AG10803 (cell line): ENCODE measurements at places on chromosomes 7 and 10.

DNA sequence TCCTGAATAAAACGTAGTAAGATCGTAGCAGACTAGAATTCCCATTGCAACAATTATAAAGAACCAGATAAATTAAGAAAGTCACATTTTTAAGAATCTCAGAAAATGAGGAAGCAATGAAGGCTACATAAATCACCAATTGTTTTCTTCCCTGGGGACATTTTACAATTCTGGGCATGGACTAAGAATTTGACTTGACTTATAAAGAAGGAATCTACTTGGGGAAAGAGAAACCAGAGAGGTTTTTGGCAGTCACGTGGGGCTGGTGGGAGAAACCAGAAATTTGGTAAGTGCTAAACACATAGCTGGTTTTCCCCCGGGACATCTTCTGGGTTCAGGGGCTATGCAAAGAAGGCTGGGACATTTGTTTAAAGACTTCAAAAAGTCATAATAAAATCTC lies 109.8 kb upstream of the IL6 start:
- peak; percentile 88 for DNase-seq

- no peak for DNase-seq
These were observed 254.4 kb downstream of the ANKRD7 start for GRCh38 chr7:118478931-118479330.

- DNase-seq, result no peak
These were observed 1.1 kb downstream of the PSMA2 start for GRCh38 chr7:42930889-42931288.

GRCh38 chr10:77531441-77532001 lies 106.1 kb downstream of the KCNMA1 start:
- peak; percentile 79 for DNase-seq

- DNase-seq, result no peak
These were observed 69.7 kb upstream of the APBB1IP start for GRCh38 chr10:26368463-26368862.

DNA sequence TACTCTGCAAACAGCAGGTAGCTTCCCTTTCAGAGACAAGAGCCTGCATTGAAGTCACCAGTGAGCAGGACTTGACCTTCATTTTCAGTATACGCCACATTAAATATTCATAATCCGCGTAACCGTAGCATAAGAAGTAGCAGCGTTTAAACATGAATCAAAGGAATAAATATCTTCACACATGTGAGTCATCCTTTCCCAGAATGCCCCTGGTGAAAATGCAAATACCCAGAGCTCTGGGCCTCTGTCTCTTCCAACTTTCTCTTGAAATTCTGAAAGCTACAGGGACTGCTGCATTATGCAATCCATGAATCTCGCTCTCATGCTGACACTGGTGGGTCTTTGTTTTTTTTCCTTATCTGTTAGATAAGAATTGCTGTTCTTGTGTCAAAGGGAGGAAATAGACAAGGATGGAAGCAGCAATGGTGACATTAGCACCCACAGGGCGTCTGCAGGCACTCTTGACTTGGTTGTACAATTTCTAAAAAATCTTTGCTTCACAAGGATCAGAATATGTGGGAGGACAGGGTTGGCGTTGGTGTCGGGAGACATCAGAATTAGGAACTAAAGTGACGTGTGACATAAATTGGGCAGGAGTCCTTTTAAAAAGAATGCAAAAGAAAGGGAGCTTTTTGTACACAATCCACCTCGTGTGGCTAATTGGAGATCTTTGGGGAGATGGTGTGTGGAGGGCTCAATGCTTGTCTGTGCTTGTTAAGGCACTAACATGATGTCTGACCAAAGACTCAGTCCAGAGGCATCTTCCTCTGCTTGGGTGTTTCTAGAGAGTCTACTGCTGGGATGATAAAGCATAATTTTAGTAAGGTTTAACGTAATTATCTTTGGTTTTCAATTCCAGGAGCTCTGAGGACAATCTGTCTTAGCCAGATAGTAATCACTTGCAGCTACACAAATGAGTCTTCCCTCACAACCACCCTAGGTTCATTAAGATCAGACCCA lies 390.3 kb downstream of the KCNMA1 start:
- DNase-seq, result peak; percentile 21

- no peak for DNase-seq
These were observed 44.7 kb upstream of the AGMO start for GRCh38 chr7:15606561-15606960.

- no peak for DNase-seq
These were observed 342.9 kb downstream of the TNS3 start for GRCh38 chr7:47239034-47239433.

DNA sequence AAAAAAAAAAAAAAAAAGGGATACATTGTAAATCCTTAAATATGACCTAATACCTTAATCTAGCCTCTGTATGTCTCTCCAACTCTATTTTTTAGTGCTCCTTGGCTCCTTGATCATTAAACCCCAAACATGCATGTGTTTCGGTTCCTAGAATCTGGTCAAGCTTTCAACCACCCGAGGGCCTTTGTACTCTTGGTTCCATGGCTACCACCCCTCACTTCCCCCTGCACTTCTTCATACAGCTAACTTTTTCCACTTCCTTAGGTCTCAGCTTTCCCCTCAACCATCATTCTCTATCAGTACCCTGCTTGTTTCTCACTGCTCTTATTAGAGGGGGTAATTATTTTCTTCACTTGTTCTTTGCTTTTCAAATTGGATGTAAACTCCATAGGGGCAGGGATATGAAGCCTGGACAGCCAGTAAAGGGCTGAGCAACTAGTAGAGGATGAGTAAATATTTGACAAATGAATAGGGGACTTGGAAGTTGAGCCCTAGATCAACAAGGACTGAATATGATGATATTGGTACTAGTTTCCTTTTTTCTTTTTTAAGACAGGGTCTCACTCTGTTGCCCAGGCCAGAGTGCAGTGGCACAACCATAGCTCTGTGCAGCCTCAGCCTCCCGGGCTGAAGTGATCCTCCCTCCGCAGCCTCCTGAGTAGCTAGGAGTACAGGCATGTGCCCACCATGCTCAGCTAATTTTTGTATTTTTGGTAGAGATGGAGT lies 4.3 kb upstream of the GDI2 start:
- DNase-seq, result no peak

DNA sequence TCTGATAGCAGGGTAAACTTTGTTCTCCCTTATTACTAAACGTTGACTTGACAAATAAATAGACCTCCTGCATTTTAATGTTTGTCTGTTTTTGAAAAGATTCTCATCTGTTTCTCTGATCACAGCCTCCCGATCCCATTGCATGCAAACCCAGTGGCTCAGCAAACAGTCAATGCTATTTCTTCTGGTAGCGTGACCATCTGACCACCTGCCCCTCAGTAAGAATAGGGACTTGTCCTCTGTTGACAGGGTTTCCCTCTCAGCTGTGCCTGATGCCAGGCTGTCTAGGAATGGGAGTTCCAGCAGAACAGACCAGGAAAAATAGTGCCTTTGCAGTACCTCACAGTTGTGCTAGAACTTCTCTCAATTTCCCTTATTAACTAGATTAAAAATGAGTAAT lies 40.7 kb upstream of the EBLN1 start:
- DNase-seq, result no peak

- DNase-seq, result peak; percentile 56
These were observed 35.0 kb downstream of the SH3PXD2A start for GRCh38 chr10:103820101-103821062.

DNA sequence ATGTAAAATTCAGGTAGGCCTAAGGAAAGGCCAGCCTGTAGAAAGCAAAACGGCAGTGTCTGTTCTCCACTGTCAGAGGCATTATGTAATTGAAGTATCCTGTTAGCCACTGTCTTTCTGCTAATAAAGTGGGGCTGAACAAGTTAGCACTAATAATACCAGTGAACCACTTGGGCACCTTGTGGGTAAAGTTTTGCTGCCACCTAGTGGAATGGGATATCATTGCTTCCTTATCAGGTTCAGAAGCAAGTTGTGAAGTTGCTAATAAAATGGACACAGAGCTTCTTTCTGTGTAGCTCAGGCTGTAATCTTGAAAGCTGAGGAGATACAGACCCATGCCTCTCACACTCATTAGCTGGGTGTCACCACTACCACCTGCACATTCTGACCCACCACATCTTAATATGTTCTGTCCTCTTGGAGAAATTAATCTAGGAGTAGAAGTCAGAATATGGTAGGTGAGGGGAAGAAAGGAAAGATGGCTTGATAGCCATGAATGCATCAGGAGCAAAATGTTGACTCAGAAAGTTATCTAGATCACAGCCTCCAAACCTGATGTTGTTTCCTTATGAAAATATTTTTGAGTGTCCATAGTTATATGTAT lies 175.1 kb downstream of the SEPTIN7 start:
- DNase-seq, result peak; percentile 79

GRCh38 chr10:124663766-124664360 lies 80.3 kb downstream of the FAM53B start:
- DNase-seq, result no peak

- DNase-seq, result no peak
These were observed 133.8 kb upstream of the HDAC9 start for GRCh38 chr7:18361756-18362155.

DNA sequence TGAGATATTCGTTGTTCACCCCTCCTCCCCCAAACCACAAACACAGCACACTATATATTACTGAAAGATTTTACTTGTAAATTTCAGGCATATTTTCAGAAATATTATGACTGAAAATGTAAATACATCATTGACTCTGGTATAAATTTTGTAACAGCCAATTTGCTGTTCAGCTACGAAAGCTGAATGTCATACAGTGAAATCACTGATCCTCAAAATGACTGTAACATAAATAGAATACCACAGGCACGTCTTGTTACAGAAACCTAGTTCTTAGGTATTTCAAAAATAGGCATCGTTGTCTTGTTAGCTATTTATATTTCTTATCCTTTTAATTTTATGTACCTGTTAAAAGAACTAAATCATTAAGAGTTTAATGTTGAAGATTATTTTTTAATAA lies 15.1 kb downstream of the TRUB1 start:
- DNase-seq, result no peak

DNA sequence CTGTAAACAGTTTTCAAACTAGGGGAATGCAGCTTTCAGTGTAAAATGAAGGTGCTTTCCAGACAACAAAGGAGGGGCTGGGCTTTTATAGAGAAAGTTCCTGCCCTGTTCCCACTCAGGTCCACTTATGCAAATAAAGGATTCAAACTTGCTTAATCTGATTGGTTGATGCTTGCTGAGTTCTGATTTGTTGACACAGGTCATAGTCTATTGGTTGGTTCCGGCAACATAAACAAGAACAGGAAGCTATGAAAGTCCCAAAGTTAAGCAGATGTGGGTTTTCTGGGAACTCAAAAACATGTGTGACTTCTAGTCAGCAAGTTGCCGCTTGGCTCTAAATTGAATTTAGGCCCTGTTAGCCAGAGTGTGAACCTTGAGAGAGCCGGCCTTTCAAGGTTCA lies 194.2 kb upstream of the SVIL start:
- no peak for DNase-seq

DNA sequence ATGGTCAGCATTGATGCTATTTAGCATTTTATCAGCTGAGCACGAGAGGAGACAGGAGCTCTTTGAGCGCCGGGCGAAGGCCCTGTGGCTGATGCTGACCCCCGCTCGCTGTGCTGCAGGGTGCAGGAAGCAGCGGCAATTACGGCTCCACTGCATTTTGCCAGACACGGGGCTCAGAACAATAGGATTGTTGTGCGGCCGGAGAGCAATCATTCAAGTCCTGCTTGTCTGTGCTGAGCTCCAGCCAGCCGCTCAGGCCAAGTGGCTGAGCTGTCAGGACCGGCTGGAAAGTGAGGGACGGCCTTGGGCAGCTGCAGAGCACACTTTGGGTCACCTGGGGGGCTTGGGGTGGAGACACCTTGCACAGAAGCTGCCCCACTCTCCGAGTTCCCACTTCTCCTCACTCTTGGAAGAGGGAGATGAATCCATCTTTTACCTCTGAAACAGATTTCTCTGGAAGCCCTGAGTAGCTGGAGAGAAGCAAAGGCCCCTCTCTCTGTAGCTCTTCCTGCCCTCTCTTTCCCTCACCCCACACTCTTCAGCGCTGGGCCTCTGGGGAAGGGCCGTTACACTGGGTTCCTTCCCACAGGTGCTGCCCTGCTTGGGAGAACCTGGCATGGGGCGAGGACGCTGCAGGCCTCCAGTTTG lies 17.3 kb upstream of the ADARB2 start:
- no peak for DNase-seq

GRCh38 chr10:45091968-45092367 lies 91.2 kb downstream of the ZNF22 start:
- no peak for DNase-seq
